ENCODE measurements at places on chromosomes 3 and 15.

DNA sequence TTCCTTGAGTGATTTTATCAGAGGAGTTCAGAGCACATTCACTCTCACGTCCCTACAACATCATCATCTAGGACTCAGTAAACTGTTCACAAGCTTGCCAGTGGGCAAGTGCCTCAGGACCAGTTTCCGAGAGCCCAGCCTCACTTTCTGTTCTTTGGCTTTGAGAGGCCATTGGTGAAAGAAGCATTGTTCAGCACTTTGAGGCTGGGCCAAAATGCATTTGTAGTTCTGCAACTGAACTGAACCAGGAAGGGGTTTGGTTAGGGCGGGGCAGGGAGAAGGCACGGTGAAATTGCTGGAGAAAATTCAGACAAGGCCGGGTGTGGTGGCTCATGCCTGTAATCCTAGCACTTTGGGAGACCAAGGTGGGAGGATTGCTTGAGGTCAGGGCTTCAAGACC, 222.1 kb upstream of the CHRM5 start:
- DNase-seq, result no peak

GRCh38 chr3:66598168-66598567, 97.3 kb upstream of the LRIG1 start:
- DNase-seq, result no peak

DNA sequence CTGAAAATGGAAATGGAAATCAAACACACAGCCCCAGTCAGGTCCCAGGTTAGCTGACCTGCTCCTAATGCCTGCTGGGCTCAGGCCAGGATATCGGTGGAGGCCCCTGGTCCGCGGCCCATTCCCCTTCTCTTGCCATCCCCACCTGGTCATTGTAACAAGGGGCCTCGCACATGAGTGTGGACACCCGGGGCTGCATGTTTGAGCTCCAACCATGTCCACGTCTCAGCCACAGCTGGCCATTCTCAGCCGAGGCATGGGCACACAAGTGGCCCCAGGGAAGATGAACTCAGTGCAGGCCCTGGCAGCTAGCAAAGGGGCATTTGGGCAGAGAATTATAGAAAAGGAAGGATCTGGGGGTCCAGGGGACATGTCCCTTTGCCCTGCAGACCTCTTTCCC, 41.7 kb downstream of the FAM174B start:
- DNase-seq, result no peak

DNA sequence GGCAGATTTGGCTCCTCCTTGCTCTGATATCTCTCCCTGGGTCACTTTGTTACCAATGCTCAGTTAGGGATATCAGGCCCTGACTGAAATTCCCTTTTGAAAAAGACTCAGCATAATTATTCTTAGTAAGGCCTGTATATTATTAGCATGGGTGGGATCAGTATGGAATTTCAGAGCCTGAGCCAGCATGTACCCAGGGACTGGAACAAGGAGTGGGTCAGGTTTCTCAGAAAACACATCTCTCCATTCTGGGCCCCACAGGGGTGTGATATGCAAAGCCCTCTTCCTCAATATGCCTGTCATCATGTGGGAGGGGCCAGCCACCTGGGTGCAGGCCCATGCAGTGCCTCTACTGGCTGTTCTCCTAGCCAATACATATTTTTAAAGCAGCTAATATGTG, 423.2 kb downstream of the EPHB1 start:
- DNase-seq, result no peak

DNA sequence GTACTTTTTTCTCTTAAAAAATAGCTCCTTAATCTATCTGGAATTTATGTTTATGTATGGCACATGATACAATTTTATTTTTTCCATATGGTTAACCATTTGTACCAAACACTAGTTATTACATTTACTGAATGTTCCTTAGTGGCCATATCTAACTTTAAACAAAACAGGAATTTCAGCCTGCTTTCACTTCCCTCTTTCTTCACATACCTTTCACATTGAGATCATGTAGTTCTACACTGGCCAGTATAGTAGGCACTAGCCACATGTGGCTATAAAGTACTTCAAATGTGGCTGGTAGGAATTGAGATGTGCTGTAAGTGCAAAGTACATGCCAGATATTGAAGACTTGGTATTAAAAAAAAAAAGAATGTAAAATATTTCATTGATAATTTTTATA, 4.7 kb upstream of the RYK start:
- no peak for DNase-seq

DNA sequence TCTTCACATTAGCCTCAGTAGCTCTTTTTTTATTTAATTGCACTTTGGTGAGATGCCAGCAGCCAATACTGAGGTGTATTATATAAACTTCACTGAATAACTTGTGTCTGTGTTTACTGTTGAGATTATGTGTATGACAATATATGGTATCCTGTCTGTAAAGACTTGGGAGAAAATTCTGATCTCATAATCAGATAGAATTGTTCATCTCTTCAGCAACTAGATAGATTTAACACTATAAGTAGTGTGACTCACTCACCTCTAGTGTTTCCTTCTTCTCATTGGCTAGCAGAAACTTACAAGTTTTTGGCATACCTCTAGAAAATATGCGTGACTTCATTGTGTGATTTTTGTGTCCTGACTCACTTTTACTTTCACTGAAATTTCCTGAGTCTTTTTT, 67.6 kb upstream of the TGFBR2 start:
- no peak for DNase-seq

- no peak for DNase-seq
Observed at GRCh38 chr15:38373016-38373415, 80.9 kb upstream of the FAM98B start.

DNA sequence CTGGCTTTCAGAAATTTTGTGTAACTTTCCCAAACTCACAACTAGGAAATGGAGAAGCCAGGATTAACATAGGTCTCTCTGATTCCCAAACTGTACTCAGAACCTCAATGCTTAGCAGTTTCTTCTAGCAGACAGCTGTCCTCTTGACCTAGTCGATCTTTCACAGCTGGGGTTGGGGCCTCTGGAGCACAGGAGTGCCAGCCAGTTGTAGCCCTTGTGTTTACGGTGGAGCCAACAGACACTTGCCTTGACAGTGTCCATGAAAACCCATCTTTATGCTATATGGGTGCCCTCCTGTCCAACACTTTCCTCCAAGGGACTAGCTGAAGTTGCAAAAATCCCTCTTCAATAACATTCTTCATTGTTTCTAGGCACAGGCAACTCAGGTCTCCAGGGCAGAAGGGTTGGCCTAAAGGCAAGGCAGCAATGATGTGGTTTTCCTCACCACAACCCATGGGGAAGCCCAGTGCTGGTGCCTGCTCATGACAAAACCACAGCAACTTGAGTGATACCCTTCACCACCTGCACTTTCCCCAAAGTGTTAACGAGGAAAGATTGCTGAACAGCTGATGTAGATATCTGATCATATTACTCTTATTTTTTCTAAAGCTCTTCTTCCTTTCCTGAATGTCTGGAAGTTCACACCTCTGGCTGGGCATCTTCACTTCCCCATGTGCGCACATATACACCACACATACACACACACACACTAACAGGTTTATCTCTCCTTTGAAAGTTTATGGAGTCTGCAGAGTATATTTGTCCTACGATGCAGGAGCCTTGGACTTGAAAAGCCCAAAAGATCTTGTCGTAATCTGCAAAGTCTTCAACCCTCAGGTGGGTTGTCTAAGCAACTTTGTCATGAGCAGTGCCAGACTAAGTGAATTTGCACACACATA, 11.0 kb upstream of the KNG1 start:
- no peak for DNase-seq

GRCh38 chr3:54165865-54166264, 43.5 kb downstream of the CACNA2D3 start:
- no peak for DNase-seq

DNA sequence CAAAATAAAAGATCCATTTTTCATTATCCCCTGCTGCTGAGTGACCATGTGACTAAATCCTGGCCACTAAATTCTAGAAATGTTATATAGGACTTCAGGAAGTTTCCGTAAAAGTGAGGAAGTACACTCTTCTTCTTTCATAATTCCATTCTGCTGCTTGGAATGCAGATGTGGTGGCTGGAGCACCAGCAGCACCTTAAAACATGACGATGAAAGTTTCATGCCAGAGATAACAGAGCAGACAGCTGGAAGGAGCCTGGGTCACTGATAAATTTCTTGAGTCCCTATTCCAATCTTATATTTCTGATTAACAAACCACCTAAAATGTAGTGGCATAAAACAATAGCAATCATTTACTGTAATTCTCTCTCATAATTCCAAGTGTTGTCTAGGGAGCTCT, 238.7 kb downstream of the TBL1XR1 start:
- DNase-seq, result no peak

GRCh38 chr3:60536420-60536819, 714.8 kb downstream of the FHIT start:
- DNase-seq, result no peak

- no peak for DNase-seq
Observed at GRCh38 chr3:82004266-82004665, 242.8 kb upstream of the GBE1 start.

DNA sequence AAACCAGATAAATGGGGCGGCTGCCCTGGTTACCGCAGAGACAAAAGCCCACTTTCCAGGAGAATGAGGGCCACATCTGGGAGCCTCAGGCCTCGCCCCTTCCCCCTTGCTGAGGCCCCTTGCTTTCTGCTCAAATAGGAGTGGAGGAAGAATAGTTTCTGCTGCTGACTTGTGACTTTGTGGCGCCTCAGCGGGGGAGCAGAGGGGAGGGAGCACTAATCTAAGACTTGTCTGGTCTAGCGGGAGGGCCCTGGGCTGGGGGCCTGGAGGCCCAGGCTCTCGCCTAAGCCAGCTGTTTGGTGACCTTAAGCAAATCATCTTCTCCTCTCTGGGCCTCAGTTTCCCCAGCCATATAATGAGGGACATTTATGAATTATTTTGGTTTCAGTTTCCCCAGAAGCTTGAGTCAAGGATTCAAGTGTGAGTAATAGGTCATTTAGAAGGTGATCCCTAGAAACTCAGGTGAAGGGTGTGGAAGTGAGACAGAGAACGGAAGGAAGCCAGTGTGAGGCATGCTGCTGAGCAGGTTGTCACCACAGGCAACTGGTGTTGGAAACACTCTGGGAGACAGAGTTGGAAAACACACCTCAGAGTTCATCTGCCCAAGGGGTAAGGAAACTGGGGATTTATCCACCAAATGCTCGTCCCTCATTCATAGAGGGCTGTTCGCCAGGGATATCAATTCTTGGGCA, 25.9 kb upstream of the SMAD3 start:
- DNase-seq, result no peak

GRCh38 chr3:161268601-161269000, 47.5 kb downstream of the NMD3 start:
- DNase-seq, result no peak

- DNase-seq, result no peak
Observed at GRCh38 chr3:195102609-195103467, 168.1 kb downstream of the XXYLT1 start.

DNA sequence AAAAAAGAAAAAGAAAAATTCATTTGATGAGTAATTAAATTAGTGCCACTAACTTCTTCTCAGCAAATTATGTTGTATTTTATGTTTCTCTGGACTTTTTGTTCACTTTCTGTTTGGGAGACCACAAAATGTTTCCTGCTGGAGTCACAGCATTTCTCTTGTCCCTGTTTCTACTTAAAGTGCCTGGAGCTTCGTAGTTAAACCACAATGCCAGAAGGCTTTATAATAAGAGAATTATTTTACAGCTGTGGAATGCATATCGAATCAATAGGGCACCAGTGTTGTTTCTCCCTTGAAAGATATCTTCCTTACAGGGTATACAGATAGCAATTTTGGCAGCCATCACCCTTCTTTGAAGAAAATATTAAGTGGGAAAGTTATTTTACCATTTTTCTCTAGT, 3.2 kb downstream of the DTWD1 start:
- DNase-seq, result no peak

DNA sequence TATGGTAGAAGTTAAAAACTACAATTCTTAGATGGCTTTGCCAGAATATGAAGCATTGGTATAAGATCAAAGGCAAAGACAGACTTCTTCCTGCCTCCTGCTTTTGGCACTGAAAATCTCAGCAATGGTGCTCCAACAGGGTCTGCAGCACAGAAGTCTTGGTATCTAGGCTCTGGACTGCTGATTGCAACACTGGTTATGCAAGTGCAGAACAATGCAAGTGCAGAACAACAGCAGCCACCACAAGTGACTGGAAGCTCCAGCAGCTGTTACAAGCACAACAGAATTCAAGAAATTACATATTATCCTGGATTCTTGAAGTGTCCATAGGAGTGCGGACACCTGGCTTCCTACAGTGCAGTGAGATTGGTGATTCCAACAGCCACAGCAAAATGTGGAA, 33.7 kb downstream of the ZBTB20 start:
- DNase-seq, result no peak

- DNase-seq, result no peak
Observed at GRCh38 chr3:55445551-55445950, 41.6 kb downstream of the WNT5A start.

DNA sequence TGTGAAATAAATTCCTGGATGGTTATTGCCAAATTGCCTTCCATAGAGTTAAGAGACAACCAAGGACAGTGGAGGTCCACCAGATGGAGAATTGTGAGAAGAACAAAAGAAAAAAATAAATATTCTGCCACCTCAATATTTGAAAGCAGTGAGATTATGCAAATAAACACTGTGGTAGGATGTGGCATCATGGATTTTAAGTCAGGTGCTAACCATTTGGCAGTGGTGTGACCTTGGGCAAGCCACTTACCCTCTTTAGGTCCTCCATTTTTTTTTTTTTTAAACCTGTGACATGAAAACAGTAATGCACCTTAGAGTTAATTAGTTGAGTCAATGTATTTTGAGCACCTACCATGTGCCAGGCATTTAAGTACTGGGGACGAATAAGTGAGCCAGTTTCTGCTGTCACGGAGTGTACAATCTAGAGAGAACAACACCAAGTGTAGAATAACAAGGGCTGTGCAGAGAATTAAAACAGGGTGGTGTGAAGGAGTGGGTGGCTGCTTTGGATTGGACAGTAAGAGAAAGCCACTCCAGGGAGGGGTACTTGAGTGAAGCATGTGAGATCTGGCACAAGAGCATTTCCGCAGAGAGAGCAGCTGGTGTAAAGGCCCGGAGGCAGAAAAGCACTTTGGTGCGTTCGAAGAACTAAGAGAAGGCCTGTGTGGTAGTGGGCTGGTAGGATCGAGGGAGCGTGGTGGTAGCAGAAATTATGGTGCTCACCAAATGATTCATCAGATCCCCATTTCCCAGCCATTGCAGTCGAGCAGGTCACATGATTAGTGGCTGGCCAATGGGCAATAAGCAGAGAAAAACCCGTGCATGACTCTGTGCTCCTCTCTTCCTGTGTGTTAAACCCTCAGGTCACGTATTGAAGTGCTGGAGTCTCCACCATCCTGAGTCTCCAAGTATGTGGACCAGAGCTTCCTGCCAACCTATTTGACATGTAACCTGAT, 39.2 kb downstream of the CCK start:
- DNase-seq, result no peak

DNA sequence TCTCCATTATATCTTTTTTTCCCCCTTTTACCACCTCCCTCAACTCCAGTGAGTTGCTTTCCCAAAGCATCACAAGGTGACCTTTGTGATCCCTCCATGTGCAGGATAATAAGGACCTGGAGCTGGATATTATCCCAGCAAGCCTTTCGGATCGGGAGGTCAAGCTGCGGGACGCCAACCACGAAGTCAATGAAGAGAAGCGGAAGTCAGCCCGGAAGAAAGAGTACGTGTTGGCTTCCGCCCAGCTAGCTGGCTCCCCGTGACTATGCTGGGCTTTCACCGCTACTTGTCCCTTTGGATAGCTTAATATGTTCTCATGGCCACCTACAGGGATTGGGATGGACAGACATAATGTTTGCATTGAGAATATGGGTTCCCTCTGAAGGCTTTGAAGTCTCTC, 273.7 kb upstream of the UMPS start:
- no peak for DNase-seq
